Stimulated activated CD8-positive, alpha-beta memory T cell treated with anti-CD3 and anti-CD28 coated beads, Interleukin-4, amount 100 ng/mL, for 1 hour (primary cell): ENCODE measurements at places on chromosomes 5 and 9.

GRCh38 chr5:39130716-39131115 lies 56.5 kb upstream of the RICTOR start:
- no peak for DNase-seq

- no peak for DNase-seq
Observed at GRCh38 chr9:14585730-14586473, 107.3 kb downstream of the ZDHHC21 start.

- no peak for DNase-seq
Observed at GRCh38 chr9:134676361-134676760, 34.8 kb downstream of the COL5A1 start.

GRCh38 chr5:137190031-137190430 lies 309.1 kb downstream of the SPOCK1 start:
- no peak for DNase-seq

GRCh38 chr5:26518065-26518464 lies 520.3 kb downstream of the CDH9 start:
- DNase-seq: no peak
